ENCODE measurements at places on chromosomes 3 and 15.

DNA sequence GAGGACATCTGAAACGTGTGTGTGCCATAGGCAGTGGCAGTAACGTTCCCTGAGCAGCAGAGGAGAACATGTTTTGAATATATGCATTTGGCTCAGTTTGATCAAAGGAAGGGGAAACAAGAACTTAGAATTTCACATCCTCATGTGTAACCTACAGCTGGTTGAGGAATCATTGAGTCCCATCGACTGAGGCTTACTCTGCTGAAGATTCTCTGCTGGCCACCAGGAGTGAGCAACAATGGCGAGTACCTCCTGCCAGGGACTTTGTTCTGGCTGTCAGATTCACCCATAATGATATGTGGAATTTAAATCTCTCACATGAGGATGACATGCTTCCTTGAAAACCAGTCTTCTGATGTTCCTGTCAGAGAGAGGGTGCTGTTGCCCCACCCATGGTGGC lies 21.3 kb downstream of the GORASP1 start:
- no peak for DNase-seq

GRCh38 chr3:168608926-168609325 lies 513.2 kb upstream of the GOLIM4 start:
- no peak for DNase-seq

DNA sequence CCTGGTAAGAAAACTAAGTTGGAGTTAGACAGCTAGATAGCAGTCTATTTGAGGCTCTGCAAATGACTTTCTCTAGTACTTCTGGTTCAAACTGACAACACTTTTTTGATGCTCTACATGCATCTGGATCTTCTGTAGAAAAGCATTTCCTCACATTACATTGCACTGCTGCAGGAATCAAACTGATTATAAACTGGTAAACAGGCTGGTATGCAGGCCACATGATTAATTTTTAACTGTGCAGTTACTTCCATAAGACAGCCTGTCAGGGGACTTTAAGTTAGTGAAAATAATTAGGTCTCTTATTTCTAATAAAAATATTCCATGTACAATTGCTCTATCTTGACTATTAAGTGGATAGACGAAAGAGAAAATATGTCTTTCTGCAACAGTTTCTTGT lies 550.0 kb upstream of the ALCAM start:
- no peak for DNase-seq

DNA sequence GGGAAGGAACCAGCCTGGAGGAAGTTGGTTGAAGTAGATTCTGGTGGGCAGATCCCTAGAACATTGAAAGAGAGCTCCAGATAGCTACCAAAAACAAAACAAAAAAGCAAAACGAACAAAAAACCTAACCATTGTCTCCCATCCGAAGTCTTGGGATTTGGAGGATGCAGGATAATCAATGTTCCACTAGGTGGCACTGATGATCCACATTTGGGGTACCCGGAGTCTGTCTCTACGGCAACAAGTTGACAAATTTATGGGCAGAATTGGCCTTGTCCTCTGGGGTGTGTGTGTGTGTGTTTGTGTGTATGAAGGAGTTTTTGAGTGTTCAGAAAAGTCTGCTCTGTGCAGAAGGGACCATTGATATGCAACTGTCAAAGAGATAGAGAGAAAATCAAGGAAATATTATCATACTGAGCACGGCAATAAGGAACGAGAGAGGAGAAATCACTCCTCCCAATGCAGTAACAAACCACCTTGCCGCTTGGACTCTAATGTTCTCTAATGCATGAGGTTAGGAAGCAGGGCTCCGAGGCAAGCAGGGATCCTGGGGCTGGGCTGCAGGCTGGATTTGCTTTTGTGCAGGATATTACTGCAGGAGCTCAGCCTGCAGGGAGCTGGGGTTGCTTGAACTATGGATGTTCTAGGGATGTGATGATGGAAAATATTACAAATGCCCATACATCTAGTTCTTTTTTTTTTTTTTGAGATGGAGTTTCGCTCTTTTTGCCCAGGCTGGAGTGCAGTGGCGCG lies 59.8 kb upstream of the KLHL25 start:
- no peak for DNase-seq

DNA sequence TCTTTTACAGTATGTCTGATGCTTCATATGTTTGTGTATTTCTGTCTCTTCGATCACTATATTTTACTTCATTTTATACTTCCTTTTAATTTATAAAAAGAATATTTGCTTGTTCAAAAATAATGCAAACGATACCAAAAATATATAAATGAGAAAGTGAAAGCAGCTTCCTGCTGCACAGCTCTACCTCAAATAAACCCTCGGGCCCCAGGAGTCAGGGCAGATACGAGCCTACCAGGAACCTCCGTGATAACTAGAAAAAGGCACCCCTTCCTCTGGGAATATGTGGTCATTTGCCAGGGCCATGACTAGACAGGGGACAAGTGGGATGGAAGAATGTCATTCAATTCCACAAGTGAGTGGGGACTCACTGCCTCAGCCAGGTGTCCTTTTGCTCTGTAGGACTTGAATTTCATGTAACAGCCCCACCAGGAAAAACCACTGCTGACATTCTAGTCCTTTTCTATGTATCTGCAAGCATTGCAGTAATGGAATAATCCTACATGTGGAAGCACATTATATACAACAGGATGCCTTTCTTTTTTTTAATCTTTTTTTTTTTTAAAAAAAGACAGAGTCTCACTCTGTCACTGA lies 133.3 kb downstream of the SUCLG2 start:
- DNase-seq: no peak

GRCh38 chr3:195001261-195001660 lies 269.7 kb downstream of the XXYLT1 start:
- no peak for DNase-seq

GRCh38 chr3:148729476-148730055 lies 31.9 kb downstream of the AGTR1 start:
- DNase-seq: no peak

- DNase-seq: no peak
These were observed 236.1 kb downstream of the ADAMTSL3 start for GRCh38 chr15:83889995-83890394.
